ENCODE measurements at places on chromosomes 3 and 15. TPM values are rescaled to one million over a fixed set of nuclear protein-coding genes. Genes with fewer than 3 reads are reported as not detected.

C3orf18 gene
- polyA plus RNA-seq: 4.0 TPM

A4GNT gene
- not detected for polyA plus RNA-seq

HHLA2 gene
- polyA plus RNA-seq: 83.5 TPM

GP9 gene
- 0.26 TPM for polyA plus RNA-seq

RNF7 gene
- polyA plus RNA-seq: 292 TPM

PLA1A gene
- polyA plus RNA-seq: 2.9 TPM

DNA sequence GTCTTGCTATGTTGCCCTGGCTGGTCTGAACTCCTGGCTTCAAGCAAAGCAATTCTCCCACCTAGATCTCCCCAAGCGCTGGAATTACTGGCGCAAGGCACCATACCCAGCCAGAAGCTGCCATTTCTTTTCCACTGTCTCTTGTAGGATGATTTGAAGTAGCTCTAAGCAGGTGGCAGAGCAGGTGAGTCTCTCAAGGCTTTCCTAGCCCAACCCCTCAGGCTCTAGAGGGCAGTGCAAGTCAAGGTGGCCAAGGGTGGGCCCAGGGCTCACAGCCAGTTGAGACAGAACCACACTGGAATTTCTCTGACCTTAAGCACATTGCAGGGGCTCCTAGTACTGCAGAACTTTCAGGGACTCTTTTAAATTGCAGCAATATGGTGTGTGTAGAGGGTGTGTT, 15.6 kb upstream of the DAG1 start:
- H3K36me3 ChIP-seq: no peaks in the 10 kb centered on the region
- no peak for DNase-seq
- H3K4me1 ChIP-seq: no peaks in the 10 kb centered on the region
- no peak overlapping the region for H3K4me3 ChIP-seq
- H3K27me3 ChIP-seq: no peaks in the 10 kb centered on the region

DNA sequence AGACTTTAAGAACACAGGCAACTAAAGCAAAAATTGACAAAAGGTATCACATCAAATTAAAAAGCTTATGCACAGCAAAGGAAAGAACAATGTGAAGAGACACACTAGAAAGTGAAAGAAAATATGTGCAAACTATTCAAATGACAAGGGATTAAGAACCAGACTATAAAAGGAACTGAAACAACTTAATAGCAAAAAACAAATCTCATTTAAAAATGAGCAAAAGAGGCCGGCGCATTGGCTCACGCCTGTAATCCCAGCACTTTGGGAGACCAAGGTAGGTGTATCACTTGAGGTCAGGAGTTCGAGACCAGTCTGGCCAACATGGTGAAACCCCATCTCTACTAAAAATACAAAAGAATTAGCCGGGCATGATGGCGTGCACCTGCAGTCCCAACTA, 14.4 kb downstream of the NGLY1 start:
- no peaks in the 10 kb centered on the region for H3K4me1 ChIP-seq
- no peak for DNase-seq
- peaks cover 24% of the 10 kb centered on the region for H3K36me3 ChIP-seq
- no peaks in the 10 kb centered on the region for H3K27me3 ChIP-seq

- H3K27me3 ChIP-seq: peaks cover 3% of the 10 kb centered on the region
- no peak for DNase-seq
- H3K36me3 ChIP-seq: no peaks in the 10 kb centered on the region
- H3K4me3 ChIP-seq: no peak overlapping the region
- H3K27ac ChIP-seq: no peak overlapping the region
Observed at GRCh38 chr3:183393625-183394024, 34.8 kb downstream of the MCF2L2 start.

GRCh38 chr3:51384055-51384725, 901 bp upstream of the MANF start:
- H3K4me1 ChIP-seq: no peaks in the 10 kb centered on the region
- peak; percentile 73 for DNase-seq
- H3K27me3 ChIP-seq: no peaks in the 10 kb centered on the region
- peak overlapping the region; percentile 59 for H3K4me3 ChIP-seq
- H3K36me3 ChIP-seq: peaks cover 20% of the 10 kb centered on the region

- no peaks in the 10 kb centered on the region for H3K27me3 ChIP-seq
- peaks cover 6% of the 10 kb centered on the region for H3K4me1 ChIP-seq
- DNase-seq: no peak
- no peak overlapping the region for H3K27ac ChIP-seq
Observed at GRCh38 chr15:46921891-46922290, 795.4 kb upstream of the SEMA6D start.

GRCh38 chr15:101275018-101275417, 2.3 kb downstream of the SELENOS start:
- peaks cover 50% of the 10 kb centered on the region for H3K36me3 ChIP-seq
- no peaks in the 10 kb centered on the region for H3K27me3 ChIP-seq
- H3K4me1 ChIP-seq: peaks cover 21% of the 10 kb centered on the region

DNA sequence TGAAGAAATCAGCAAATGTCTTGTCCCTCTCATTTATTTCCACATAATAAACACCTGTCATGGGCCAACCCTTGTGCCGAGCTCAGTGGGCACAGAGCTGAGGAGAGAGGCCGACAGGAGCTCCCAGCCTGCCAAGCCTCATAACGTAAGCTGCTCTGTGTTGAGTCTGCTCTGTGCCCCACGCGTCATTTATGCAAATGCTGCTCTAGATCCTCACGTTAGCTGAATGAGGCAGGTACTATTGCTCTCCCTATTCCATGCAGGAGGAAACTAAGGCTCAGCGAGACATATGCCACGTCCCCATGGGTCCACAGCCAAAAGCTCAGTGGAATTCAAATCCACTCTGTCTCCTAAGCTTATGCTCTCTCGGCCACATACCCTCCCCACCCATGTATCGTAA, 41.5 kb downstream of the EFCAB12 start:
- no peak overlapping the region for H3K27ac ChIP-seq
- H3K4me1 ChIP-seq: peaks cover 6% of the 10 kb centered on the region

GRCh38 chr15:88664151-88664778, 25.4 kb downstream of the ISG20 start:
- DNase-seq: peak; percentile 55
- H3K27me3 ChIP-seq: no peaks in the 10 kb centered on the region
- H3K36me3 ChIP-seq: no peaks in the 10 kb centered on the region
- H3K4me1 ChIP-seq: no peaks in the 10 kb centered on the region
- no peak overlapping the region for H3K27ac ChIP-seq

- no peak overlapping the region for H3K27ac ChIP-seq
- H3K27me3 ChIP-seq: peaks cover 11% of the 10 kb centered on the region
Observed at GRCh38 chr15:73879426-73879825, 6.1 kb downstream of the TBC1D21 start.
